ENCODE measurements at places on chromosomes 6 and 20.

DNA sequence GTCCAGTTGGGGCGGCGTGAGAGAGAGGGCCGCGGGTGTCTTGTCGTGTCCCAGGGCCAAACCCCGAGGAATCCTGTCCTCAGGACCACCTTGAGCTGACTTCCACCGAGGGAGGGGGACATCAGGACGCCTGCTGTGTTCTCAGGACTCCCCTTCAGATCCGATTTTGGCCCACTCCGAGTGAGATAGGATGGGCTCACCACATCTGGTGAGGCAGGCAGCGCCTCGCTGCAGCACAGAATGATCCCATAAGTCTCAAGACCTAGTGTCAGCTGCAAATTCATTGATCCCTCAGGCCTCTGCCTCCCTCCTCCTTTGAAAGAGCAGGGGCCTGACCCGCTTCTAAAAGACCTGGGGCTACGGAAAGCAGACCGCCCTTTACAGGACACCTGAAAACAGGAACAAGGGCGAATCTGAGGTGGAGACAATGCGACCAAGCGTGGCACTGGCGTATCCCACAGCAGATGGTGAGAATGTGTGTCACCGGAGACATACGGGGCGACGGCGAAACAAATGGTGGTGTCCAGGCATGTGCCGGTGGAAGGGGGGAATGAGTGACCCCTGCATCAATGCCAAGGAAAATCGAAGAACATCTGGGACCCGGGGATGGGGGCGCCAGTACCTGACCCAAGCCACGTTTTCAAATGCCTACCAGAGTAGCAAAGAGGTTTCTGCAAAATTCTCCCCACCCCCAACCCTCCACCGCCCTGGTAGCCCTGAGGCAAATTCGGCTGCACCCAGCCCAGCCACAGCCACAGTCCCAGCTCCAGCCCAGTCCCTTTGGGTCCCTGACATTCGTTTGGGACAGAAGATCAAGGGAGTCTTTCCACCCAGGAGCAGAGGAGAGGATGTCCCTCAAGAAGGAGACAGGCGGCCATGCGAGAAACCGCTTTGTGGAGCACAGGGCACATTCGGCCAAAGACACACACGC lies 162.1 kb upstream of the ZNF337 start:
- no peak for DNase-seq

DNA sequence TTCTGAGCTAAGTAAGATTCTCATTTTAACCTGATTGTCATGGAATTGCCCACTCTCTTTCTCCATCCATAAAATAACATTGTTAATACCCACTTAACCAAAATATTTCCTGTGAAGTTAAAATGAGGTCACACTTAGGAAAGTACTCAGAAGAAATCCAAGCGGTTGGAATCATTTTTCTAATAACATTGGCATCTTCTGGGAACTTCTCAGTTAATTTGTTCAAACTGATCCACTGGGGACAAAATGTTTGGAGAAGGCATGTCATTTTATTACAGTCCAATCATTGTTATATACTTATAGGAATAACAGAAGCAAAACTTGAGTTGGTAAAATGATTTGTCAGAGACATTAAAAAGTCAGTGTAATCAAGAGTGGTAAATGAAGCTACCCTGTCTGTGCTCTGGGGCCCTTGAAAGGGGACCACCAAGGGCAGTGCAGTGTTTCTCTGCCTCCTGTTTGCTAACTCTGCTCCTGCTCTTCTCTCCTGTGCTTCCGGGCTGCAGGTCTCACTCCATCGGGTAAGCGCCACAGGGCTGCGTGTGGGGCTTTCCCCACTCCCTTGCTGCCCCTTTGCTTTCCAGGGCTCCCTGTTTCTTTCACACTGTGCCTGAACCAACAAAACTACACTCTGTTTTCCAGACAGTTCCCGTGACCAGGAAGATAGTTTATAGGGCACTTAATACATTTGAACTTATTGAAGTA lies 50.1 kb downstream of the HDDC2 start:
- DNase-seq, result no peak

DNA sequence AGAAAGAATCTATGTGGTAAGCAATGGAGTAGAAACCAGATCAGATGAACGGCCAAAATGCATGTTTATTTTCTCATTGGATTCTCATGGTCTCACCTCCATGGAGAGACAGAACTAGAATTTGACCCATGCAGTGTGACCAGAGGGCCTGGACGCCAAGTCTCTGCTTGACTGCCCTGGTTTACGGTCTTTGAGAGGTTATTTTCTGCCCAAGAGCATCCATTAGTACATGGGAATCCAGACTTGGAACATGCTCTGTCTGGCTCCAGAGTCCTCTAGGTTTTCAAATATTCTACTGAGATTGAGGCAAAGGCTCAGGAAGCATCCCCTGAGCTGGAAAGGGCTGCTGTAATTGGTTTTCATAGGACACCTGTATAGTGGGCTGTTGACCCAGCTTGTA lies 45.5 kb upstream of the UST start:
- no peak for DNase-seq

GRCh38 chr20:11432407-11432806 lies 485.3 kb upstream of the BTBD3 start:
- DNase-seq, result no peak

DNA sequence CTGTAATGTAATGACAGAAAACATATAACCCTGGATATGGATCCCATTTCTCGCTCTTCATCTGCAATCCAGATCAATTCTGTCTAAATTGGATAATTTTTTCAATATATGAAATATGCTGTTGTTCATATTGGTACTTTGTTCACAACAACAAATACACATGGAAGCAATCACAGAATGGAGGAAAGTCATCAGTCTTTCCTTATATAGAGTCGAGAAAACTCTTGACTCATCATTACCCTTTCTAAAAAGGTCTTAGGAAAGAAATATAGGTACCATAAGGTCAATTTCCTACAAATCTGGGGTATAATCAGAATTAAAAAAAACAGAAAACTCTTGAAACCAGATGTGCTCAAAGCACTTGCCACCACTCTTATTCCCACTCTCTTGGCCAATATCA lies 677.6 kb upstream of the ID4 start:
- no peak for DNase-seq

DNA sequence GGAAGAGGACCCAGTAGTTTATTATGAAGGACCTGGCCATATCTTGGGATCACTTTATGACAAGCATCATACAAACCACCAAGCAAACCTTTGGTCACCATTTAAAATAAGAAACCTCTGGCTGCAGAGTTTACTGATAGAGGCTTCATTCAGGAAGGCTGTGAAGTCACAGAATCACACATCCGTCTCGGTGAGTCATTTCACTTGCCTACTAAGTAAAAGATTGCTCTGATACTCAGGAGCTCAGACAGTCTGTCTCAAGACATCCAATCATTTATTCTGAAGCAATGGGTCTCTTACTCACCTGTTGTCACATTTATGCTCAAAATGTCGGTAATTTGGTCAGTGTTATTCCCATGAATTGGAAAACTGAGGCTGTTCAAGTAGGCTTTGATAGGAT lies 33.7 kb downstream of the ADGRF5 start:
- DNase-seq, result no peak

GRCh38 chr20:6122111-6122872 lies 538 bp downstream of the FERMT1 start:
- no peak for DNase-seq

GRCh38 chr6:80540700-80541099 lies 434.2 kb downstream of the BCKDHB start:
- DNase-seq, result no peak

DNA sequence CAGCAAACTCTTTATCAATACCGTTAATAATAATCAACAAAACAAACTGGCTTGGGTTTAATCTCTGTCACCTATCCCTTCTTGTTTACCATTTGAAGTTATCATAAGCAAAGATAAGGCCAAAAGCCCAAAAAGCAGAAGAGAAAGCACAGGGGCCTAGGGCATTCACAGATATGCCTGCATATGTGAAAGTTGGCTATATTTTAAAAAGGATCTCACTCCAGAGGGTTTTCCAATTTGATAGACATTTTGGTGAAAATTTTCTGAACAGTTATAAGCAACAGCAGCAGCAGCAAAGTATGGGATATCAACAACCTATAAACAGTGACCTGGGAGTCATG lies 101.1 kb downstream of the ATXN1 start:
- no peak for DNase-seq

DNA sequence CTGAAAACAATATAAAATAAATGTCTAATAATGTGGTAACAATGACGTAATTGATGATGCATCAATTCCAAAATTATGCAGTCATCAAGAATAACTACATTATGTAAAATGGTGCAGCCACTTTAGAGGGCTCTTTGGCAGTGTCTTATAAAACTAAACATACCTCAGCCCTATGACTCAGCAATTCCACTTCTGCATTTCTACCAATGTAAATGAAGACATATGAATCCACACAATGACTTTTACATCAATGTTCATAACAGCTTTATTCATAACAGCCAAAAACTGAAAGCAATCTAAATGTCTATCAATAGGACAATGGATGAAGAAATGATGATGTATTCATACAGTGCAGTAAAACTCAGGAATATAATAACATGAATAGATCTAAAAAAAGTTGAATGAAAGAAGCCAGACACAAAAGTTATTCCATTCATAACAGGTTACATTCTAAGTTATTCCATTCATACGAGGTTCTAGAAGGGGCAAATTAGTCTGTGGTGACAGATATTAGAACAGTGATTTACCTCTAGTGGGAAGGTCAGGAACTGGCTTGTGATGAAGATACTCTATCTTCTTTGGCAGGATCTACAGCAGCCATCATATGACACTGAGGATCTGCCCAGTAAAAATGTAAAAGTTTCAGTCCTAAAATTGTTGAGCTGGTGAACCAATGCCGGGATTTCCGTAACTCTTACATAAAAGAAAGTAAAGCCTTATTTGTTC lies 396.1 kb downstream of the PLCB1 start:
- DNase-seq, result no peak

GRCh38 chr20:61090541-61090940 lies 161.5 kb upstream of the CDH4 start:
- DNase-seq, result no peak

GRCh38 chr20:19628570-19629134 lies 129.4 kb upstream of the RIN2 start:
- DNase-seq, result no peak

DNA sequence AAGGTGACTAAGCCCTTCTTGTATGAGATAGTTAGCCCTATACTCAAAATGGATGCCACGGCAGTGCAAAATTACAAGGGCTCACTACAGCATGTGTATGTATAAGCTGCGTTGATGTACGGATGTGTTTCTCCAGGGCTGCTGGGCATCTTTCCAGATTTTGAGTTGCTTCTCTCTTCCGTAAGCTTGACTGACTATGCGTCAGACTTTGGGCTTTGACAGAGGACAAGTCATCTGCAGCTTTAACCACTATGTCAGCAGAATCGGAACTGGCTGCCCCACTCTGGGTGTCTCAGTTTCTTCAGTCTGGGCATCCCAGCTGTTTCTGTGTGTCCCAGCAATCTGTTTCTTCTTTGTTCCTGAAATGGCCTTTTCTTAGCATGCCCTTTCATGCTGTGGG lies 241.6 kb downstream of the BTBD3 start:
- DNase-seq, result no peak

DNA sequence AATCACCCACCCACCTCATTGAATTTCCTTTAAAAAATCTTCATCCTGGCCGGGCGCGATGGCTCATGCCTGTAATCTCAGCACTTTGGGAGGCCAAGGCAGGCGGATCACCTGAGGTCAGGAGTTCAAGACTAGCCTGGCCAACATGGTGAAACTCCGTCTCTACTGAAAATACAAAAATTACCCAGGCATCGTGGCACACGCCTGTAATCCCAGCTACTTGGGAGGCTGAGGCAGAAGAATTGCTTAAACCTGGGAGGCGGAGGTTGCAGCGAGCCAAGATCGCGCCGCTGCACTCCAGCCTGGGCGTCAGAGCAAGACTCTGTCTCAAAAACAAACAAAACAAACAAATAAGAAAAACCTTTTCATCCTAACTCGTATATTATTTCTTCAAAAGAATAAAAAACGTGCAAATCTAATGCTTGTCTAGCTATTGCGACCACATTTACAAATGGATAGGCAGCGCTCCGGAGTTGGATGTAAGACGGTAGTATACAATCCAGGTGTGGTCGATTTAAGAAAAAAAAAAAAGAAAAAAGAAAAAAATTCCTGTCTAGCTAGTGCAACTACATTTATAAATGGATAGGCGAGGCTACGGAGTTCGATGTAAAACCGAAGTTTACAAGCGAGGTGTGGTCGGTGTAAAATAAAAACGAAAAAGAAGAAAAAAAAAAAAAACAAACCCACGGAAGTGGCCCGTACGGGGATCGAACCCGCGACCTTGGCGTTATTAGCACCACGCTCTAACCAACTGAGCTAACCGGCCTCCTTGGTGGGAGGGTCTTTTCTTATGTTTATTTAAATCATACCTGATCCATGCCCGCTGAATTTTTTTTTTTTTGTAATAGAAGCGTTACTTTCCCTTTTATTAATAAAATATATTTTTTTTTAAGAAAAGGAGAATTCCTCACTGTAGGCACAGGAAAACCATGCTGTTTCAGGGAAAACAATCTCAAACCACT lies 70.7 kb upstream of the PRSS16 start:
- DNase-seq, result peak; percentile 48

Measured in activated T-helper 1 cell treated with anti-CD3 and anti-CD28 coated beads, Interleukin-2, amount 50 U/mL, for 16 hours (primary cell).